ENCODE measurements at places on chromosomes 13 and 19.

DNA sequence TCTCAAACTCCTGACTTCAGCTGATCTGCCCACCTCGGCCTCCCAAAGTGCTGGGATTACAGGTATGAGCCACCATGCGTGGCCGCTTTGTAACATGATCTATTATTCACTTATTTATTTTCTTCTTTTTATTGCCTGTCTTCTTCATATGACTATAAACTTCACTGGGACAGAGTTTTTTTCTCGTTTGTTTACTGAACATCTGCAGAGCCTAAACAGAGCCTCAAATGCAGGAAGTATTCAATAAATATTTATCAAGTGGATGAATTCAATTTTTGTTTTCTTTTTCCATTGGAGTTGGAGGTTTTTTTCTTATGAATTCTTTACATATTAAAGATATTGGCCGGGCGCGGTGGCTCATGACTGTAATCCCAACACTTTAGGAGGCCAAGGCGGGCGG, 54.7 kb downstream of the SKA3 start:
- H3K36me3 ChIP-seq = no peaks in the 10 kb centered on the region
- H3K4me1 ChIP-seq = no peaks in the 10 kb centered on the region
- no peak for DNase-seq
- H3K27me3 ChIP-seq = no peaks in the 10 kb centered on the region
- no peak overlapping the region for H3K27ac ChIP-seq

DNA sequence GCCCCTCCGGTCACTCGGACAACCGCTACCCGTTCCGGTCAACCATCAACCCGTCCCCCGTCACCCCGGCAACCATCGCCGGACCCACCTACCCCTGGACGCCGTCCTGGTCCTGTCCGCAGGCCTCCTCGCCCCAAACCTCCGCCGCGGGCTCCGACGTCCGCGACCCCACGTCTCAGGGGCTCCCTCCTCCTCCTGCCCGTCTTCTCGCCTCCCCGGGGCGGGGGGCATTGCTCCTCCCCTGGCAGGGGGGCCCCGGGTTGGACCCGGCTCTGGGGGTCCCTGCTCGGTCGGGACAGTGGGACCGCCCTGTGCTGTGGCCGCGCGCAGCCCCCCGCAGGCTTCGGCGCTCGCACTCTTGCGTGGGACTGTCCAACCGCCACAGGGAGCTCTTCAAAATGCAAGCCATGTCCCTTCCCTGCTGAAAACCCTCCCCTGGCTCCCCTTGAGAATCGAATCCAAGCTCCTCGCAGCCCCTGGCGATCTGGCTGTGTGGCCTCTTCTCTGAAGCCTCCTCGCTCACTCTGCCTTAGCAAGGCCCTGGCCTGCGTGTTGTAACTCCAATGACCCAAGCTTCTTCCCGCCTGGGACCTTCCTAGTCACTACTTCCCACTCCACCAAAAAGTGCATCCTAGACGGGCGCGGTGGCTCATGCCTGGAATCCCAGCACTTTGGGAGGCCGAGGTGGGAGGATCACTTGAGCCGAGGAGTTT, 8.4 kb downstream of the EPHX3 start:
- H3K4me1 ChIP-seq = peaks cover 18% of the 10 kb centered on the region
- H3K4me3 ChIP-seq = peak overlapping the region; percentile 85
- peak overlapping the region; percentile 88 for H3K27ac ChIP-seq
- H3K27me3 ChIP-seq = peaks cover 2% of the 10 kb centered on the region

GRCh38 chr13:76885203-76886004, 801 bp downstream of the KCTD12 start:
- H3K36me3 ChIP-seq = no peaks in the 10 kb centered on the region
- DNase-seq = peak; percentile 53
- H3K4me3 ChIP-seq = peak overlapping the region; percentile 85
- H3K27ac ChIP-seq = no peak overlapping the region
- H3K27me3 ChIP-seq = peaks cover 7% of the 10 kb centered on the region
- H3K4me1 ChIP-seq = peaks cover 31% of the 10 kb centered on the region

DNA sequence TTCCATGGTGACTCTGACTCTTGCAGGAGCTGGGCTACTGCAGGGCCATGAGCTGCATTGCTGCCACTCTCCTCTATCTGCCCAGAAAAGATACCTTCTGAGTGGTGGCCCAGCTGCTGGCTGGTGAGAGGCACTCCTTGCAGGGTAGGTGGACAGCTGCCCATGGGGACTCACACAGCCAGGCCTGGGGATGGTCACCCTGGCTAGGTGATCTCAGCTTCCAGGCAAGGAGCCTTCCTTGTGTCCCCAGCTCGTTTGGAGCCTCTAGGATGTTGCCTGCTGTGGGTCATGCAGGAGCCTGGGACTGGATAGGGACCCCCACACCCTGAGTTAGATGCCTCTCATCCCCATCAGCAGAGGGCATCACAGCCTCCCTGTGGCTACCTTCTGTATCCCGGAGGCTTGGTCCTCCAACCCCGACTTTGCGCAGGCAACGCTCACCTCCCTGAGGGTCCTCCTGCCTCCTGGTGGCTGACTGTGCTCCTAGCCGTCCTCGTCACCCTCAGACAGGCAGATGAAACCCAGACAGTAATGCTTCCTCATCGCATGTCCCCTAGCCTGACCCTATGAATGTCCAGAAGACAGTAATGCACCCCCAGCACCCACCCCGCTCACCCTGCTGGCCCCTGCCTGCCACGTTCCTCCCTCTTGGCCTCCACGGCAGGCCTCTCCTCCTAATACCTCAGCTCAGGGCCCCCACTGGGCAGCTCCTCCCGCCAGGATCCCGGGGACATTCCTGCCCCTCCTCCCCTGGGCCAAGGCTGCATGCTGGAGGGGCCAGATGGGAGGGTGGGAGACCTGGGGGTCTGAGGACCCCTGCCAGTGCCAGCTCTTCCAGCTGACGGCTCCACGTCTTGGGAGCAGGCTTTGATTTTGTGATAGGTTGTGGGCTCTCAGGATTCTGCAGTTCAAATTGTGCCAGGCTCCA, 13.6 kb upstream of the ZNF14 start:
- no peaks in the 10 kb centered on the region for H3K4me1 ChIP-seq
- no peak overlapping the region for H3K4me3 ChIP-seq
- no peak for DNase-seq
- H3K36me3 ChIP-seq = no peaks in the 10 kb centered on the region

GRCh38 chr13:42760951-42761350, 20.4 kb upstream of the FAM216B start:
- H3K4me3 ChIP-seq = no peak overlapping the region
- no peak overlapping the region for H3K27ac ChIP-seq
- H3K27me3 ChIP-seq = peaks cover 6% of the 10 kb centered on the region

- no peak overlapping the region for H3K4me3 ChIP-seq
- DNase-seq = peak; percentile 55
- H3K27ac ChIP-seq = no peak overlapping the region
- peaks cover 26% of the 10 kb centered on the region for H3K4me1 ChIP-seq
Measured at GRCh38 chr13:35630551-35631275, 154.2 kb upstream of the MAB21L1 start.

- no peak for DNase-seq
- no peaks in the 10 kb centered on the region for H3K4me1 ChIP-seq
- no peaks in the 10 kb centered on the region for H3K36me3 ChIP-seq
- H3K27ac ChIP-seq = no peak overlapping the region
- peaks cover 6% of the 10 kb centered on the region for H3K27me3 ChIP-seq
- H3K4me3 ChIP-seq = no peak overlapping the region
Measured at GRCh38 chr19:40862333-40862732, 12.1 kb upstream of the CYP2A6 start.

DNA sequence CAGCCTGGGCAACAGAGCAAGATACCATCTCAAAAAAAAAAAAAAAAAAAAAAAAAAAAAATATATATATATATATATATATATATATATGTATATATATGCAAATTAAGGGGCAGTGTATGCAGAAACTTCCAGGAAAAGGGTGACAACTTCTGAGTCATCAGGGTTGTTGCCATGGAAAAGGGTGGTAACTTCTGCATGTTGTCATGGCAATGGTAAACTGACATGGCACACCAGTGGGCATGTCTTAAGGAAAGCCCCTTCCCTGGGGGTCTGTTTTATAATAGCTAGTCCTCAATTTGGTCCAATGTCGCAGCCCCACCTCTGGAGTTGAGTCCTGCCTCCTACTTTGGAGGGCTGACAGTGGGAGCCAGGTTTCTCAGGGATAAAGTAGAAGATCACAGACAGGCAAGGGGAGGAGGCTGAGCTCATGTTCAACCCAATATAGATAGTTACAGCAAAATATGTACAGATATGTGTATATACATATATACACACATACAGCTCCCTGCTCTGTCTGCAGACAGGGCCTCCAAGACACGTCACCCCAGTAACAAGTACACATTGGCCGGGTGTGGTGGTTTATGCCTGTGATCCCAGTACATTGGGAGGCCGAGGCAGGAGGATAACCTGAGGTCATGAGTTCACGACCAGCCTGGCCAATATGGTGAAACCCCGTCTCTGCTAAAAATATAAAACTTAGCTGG, 7.2 kb upstream of the FCHO1 start:
- H3K27me3 ChIP-seq = peaks cover 2% of the 10 kb centered on the region
- H3K4me1 ChIP-seq = no peaks in the 10 kb centered on the region
- H3K4me3 ChIP-seq = no peak overlapping the region
